ENCODE measurements at places on chromosomes 1 and 21.

DNA sequence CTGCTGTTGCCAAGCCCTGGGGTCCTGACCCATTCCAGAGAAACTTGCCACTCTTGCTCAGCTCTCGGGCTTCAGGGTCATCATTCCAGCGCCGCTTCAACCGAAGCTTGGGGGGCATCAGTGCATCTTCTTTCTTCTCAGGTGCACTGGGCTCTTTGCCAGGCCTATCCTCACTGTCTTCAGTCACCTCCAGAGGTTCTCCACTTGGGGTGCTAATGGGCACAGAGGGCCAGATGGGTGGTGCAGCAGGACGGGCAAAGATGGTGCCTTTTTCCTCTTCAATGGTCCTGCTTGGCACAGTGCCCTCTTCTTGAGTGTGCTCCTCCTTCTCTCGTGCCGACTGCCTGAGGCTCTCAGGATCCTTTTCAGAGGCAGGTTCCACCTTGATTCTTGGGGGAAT lies 13.3 kb downstream of the ETV3 start:
- no peak for DNase-seq

GRCh38 chr21:46459356-46460112 lies 843 bp downstream of the DIP2A start:
- DNase-seq: no peak

DNA sequence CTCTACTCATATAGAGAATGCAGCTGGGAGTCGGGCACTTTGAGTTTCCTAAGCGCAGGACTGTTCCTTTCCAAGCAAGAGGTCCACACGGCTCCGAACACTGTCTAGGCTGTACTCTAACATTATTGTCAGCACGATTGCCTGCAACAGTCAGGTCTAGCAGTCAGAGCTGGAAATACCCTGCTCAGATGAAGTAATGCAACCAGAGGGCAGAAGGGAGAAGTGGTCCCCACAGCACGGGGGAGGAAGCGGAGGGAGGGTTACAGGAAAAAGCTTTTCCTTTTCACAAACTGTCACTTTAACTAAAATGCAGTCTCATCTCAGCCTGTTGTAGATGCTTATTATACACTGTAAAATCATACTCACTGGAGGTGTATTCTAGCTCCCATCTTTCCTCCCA lies 98.9 kb upstream of the SLC44A3 start:
- no peak for DNase-seq

- DNase-seq: no peak
Measured at GRCh38 chr1:44670751-44671640, 3.3 kb downstream of the TMEM53 start.

GRCh38 chr1:185804206-185804605 lies 70.0 kb downstream of the HMCN1 start:
- no peak for DNase-seq

DNA sequence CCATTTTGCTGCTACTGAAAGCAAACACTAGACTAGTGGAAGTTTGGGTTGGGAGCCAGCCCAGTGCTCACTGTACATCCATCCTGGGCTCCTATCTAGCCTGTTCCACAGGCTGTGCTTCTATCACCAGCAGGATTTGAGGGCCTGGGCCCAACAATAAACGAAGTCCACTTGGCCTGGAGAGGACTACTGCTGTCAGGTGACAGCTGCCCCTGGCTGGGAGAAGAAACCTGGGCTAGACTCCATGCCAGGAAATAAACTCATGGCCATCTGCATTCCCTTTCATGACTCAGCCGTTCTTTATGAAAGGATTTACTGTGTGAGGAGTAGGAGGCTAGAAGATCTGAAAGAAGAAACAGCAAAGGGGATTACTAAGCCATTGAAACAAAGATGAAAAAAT lies 35.5 kb downstream of the COLGALT2 start:
- no peak for DNase-seq

GRCh38 chr1:214604523-214604922 lies 1.5 kb downstream of the CENPF start:
- DNase-seq: no peak

DNA sequence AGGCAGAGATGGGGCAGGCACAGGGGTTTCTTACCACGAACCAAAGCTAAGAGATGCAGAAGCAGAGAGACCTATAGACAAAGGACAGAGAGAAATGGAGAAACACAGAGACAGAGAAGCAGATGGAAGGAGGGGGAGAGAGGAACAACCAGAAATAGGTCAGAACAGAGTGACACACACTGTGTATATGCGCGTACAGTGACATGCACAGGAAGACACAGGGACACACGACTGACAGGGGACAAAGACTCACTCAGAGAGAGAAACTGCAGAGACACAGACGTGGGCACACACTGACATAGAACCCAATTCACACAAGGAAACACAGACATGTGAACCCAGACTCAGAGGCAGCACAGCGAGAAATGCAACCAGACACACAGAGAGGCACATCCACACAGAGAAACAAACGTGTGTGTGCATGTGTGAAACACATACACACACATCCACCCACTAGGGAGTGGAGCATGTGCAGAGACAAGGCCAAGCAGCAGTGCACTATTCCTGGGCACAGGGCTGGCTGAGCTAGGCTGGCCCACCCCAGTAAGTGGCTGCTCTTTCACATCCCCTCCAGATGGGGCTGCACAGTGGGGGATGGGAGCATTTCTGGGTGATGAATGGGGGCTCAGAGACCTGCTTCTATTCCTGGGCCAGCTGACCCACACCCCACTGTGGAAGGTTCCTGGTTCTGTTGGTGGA lies 123.4 kb upstream of the CSF3R start:
- DNase-seq: no peak

GRCh38 chr1:20974951-20975350 lies 187.8 kb upstream of the HP1BP3 start:
- DNase-seq: no peak

DNA sequence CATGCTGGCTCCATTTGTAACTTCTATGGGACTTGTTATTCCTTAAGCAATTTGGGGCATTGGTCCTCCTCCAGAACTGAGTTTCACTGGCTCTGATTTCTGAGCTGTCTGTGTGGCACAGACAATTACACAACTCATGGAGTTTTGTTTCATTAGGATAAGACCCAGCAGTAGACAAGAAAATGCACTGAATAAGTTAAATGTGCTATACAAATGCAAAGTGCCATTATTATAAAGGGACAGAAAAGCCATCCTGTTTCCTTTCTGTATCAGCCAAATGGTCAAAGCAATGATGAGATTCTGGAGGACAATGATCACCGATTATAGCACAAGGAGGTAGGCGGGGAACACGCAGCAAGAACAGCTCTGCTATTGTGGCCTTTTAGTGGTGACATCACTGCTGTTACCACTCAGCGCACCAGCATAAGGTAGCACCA lies 81.9 kb downstream of the CNIH3 start:
- no peak for DNase-seq

- DNase-seq: no peak
Measured at GRCh38 chr1:17059391-17060305, 5.8 kb upstream of the SDHB start.

- no peak for DNase-seq
Measured at GRCh38 chr1:158019171-158019868, 25.9 kb downstream of the KIRREL1 start.

- DNase-seq: peak; percentile 58
Measured at GRCh38 chr1:153532769-153533599, 2.8 kb downstream of the S100A6 start.

- DNase-seq: no peak
Measured at GRCh38 chr21:43803558-43804300, 14.4 kb downstream of the RRP1 start.

DNA sequence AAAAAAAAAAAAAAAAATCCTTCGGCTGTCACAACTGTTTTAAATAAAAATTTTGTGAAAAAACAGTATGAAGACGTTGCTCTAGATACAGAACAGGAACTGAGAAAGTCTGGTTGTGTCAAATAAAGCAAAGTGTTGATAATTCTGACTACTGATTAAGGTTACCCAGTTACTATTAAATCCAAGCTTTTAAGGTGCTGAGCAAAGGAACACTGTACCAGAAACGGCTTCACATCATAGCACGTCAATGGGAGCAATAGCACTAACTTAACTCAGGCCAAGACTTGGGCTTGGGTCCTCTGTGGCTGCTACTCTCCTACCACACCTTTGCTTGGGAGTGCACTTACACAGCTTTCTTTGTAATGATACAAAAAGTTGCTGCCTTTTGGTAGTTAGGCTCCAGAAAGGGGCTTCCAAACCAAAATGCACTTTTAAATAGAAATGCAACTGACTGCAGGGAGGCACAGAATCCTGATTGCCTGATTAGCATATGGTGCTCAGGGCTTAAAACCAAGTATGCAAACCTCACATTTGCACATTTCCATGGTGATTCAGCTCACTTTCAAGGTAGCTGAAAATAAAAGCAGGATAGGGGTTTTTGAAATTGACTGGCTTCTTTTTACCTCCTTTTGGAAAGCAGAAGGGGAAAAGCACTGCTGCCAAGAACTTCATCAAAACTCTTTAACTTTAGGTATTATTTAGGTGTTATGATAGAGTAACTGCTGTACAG lies 6.3 kb downstream of the MCL1 start:
- no peak for DNase-seq

GRCh38 chr1:112011202-112011601 lies 21.7 kb upstream of the KCND3 start:
- no peak for DNase-seq

DNA sequence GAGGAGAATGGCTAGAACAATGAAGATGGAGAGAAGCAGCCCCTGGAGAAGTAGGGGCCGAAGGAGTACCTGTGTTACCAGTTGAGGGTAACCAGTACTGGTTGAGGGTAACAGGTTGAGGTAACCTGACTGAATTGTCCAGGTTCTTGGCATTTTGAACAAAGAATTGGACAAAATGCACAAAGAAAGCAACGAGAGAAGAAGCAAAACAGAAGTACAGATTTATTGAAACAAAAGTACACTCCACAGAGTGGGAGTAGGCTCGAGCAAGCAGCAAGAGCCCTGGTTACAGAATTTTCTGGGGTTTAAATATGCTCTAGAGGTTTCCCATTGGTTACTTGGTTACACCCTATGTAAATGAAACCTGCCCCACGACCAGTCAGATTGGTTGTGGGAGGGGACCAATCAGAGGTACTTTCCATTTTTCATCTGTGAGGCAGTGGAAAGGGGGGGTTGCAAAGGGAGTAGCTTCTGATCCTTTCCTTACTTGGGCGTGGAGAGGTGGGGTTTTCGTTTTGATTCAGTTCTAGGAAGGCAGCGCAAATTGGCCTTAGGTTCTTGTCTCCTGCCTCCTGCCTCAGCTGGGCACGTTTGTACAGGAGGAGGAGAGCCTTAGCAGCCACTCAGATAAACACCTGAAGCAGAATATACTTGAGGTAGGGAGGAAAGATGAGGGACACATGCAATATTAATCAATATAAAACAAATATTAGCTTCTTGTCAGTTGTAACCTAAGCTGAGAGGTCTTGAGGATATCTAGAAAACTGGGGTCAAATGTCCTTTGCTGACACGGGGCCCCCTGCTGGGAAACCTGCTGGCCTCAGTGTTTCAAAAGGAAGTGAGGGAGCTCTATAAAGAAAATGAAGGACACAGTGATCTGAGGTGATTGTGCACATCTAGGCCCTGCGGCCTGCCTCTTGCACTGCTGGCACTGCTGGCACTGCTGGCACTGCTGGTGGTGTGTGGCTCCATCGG lies 14.3 kb upstream of the LSM10 start:
- no peak for DNase-seq

GRCh38 chr1:192445241-192445640 lies 128.4 kb downstream of the RGS21 start:
- DNase-seq: no peak

DNA sequence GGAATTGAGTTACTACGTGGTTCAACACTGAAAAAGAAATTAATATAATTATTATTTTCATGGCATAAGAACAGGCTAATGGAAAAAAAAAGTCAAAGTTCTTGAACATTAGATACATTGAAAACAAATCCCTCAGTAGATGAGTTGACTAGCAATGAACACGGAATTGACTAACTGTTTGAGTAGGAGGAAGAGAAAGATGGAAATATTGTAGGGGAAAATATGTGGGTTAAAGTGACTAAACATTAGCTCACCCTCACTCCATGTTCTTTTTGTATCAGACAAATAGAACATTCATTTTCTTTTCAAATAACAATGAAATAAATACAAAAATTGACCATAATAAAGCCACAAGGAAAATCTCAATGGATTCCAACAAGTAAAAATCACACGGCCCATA lies 84.3 kb downstream of the KCNK2 start:
- DNase-seq: no peak

DNA sequence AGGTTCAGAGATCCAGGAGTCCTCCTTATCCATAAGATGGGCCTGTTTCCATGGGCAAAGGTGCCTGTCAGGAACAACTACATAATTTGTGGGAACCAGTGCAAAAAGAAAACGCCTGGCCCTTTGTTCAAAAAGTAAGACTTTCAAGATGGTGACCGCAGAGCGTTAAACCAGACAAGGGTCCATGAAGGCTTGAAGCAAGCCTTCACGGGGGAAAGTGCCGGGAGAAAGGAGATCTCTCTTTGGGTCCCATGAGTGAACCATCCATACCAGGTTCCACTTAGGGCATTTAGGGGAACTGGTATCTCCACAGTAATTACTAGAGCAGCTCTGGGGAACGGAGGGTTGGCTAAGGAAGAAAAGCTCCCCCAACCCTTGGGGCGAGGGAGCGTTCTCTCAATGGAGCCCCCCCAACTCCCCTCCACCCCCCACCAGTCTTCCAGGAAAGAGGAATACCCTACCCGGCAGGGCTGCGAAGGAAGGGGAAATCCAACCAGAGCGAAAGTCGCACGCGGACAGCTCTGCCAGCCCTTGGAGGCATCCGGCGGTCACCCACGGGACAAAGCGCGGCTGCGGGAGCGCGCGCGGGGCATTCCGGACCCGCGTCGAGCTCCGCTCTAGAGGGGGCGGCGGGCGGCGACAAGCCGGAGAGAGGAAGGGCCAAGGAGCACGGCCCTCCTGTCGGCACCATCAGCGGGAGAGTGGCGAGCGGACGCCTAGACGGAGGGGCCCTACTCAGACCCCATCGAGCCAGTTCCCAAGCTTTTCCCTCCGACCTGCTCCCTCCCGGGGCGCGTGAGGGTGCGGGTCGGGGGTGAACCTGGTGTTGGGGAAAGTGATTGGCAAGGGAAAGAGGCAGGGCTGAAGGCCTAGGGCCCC lies 687 bp upstream of the RASSF5 start:
- DNase-seq: no peak

GRCh38 chr1:208809876-208810275 lies 565.7 kb upstream of the PLXNA2 start:
- no peak for DNase-seq

GRCh38 chr1:29901624-29902325 lies 665.5 kb downstream of the PTPRU start:
- DNase-seq: no peak

- DNase-seq: no peak
Measured at GRCh38 chr21:26379561-26379960, 193.5 kb downstream of the CYYR1 start.

GRCh38 chr1:183761871-183762270 lies 43.0 kb upstream of the RGL1 start:
- no peak for DNase-seq

DNA sequence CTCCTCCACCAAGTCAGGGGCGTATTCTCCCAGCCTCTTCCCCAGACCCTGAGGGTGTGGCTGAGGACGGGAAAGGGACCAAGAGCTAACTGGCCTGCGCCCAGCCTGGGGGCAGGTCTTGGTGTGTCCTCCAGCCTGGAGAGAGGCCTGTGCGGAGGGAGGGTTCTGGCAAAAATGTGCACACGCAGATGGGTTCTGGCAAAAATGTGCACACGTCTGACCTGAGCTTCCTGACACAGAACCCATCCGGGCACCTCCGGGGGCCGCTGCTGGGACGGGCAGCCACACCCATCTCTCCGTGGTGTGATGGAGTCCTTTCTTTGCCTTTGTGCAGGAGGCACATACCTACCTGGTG lies 23.1 kb upstream of the PKP1 start:
- no peak for DNase-seq

Data from activated T-helper 1 cell treated with anti-CD3 and anti-CD28 coated beads, Interleukin-2, amount 50 U/mL, for 16 hours (primary cell).